ENCODE measurements at places on chromosomes 2 and 18.

GRCh38 chr2:45458909-45459563 is 152.0 kb downstream of the SRBD1 start:
- no peak for DNase-seq

- no peak for DNase-seq
These were observed 4.9 kb upstream of the ST3GAL5 start for GRCh38 chr2:85893428-85894258.

GRCh38 chr18:74013955-74014354 is 133.7 kb downstream of the FBXO15 start:
- no peak for DNase-seq

DNA sequence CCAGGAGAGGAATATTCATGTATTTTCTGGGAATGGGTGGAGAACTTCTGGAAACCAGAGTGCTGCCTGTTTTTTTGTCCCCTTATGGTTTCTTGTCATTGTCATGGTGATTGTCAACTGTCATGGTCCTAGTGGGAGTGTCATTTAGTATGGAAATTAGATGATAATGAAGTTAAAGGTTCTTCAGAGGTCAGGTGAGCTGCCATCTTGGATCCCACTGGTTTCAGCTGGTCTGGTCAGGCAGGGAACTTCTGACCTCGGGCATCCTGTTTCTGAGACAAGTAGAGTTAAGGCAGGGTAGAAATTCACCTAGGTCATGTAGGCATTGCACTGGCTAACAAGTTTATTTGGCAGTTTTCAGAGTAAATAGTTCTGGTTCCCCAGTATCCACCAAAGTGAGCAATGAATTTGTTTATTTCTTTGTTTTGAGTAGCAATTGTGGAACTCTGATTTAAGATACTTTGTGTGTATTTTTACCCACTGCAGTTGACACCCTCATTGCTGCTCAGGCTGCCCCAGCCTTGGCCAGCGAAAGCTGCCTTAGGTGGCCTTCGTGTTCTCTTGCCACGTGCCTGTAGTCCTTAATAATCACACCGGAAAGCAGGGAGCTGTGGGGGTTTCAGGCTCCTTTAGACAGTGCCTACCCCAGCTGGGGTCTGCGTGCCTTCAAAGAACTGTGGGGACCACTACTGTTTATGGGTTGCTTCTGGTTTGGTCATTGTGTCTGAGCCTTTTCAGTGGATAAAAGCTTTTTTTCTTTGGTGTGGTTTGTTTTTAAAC is 48.7 kb downstream of the NCK2 start:
- DNase-seq = no peak

DNA sequence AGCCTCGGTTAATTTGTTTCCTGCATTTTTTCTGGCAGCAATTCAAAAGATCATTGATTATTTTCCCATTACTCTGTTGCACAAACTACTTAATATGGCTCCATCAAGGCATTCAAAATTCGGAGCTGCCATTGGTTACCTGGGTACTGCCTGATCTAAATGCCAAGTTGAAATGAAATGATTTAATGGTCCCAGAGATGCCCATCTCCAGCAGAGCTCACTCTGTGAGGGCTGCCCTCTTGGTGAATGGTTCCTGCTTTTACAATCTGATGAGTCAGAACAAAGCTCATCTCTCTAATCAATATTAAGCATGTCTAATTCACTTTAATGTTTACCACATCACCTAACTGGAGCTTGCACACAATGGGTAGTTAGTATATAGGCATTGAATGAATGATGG is 126.1 kb downstream of the CTNNA2 start:
- DNase-seq = no peak

- DNase-seq = no peak
These were observed 362.2 kb upstream of the KCNH7 start for GRCh38 chr2:163200741-163201140.

- DNase-seq = no peak
These were observed 92.3 kb upstream of the CTDP1 start for GRCh38 chr18:79587226-79587741.

GRCh38 chr2:102141970-102142828 is at the start of gene IL1R1:
Gene IL1R1 (plus strand): TSS chr2:102142746. CDS start chr2:102157725, 14,979 bp downstream.
- DNase-seq = no peak

DNA sequence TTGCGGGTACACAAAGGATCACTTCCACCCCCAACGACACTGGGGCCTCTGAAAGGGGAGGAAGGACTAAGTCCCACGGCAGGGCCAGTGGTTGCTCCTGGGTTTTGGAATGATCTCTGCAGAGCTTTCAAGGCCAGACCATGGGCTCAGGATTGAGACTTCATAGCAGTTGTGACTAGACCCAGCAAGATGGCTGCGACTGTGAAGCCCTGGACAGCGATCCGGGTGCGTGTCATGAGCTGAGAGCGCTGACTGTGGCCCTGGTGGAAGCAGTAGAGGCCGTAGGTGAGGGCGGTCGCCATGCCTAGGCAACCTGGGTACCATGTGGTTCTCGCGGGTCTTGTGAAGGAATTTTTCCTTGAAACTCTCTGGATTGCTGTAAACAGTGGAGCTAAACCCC is 27.3 kb downstream of the NCL start:
- DNase-seq = no peak

GRCh38 chr2:79638410-79638809 is 125.6 kb downstream of the CTNNA2 start:
- no peak for DNase-seq

GRCh38 chr18:48616484-48617255 is 77.8 kb downstream of the CTIF start:
- no peak for DNase-seq

- DNase-seq = no peak
These were observed 3.7 kb downstream of the GPR35 start for GRCh38 chr2:240628808-240629618.

DNA sequence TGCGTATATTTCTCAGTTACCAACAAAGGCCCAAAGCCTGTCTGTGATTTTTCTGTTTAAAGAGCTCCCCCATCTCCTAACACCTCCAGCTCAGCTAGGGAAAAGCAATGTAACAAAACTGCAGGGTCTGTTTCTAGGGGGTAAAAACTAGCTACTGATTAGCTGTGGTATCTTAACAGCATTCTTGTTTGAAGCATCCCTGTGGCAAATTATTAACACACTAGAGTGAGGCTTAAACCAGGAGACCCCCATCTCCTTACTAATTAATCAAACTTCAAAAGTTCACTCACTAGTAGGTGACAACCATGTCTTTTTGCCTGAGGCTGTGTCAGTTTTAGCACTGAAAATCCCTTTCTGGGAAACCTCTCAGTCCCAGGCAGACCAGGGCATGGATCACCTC is 186.2 kb upstream of the PARD3B start:
- no peak for DNase-seq

DNA sequence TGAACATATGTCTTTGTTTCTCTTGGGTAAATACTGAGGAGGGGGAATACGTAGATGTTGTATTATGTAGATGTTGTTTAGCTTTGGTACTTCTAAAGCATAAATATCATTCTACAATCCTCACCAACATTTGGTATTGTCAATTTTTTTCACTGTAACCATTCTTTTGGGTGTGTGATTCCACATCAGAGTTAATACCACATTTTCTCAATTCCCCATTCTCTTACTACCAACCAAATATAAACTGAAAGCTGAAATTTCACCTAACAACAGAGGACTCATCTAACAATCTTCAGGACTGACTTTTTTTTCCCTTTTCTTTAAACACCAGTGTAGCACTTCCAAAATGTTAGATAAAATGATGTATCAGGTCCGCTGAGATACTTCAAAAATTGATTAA is 120.7 kb upstream of the RIOK3 start:
- DNase-seq = no peak

DNA sequence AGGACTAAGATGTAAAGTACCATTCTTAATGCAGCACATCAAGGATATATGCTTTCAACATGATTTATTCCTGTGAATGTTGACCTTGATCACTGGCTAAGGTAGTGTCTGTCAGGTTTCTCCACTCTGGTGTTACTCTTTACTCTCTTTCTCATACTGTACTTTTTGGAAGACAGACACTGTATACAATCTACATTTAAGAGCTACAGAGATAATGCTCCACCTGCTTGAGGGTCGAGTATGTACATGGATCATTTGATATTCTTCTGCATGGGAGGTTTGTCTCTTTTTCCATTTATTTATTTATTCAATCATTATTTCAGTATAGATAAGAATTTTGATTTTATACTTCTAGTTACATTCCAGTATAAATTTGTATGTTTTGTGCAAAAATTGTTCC is 199.5 kb upstream of the RGPD4 start:
- no peak for DNase-seq

DNA sequence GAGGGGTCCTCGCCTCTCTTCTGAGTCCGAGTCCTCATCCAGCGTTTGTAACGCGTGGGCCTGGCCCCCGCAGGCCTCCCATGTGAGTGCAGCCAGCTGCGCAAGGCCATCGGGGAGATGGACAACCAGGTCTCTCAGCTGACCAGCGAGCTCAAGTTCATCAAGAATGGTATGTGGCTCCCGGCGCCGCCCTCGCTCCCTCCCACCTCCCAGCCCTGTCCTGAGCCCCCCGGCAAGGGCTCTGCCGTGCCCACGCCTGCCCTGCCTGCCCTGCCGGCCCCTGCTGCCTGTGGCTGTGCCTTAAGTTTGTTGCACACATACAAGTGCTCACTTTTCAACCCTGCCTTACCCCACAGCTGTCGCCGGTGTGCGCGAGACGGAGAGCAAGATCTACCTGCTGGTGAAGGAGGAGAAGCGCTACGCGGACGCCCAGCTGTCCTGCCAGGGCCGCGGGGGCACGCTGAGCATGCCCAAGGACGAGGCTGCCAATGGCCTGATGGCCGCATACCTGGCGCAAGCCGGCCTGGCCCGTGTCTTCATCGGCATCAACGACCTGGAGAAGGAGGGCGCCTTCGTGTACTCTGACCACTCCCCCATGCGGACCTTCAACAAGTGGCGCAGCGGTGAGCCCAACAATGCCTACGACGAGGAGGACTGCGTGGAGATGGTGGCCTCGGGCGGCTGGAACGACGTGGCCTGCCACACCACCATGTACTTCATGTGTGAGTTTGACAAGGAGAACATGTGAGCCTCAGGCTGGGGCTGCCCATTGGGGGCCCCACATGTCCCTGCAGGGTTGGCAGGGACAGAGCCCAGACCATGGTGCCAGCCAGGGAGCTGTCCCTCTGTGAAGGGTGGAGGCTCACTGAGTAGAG is 14.4 kb upstream of the ALLC start:
- DNase-seq = no peak

- DNase-seq = no peak
These were observed 165.5 kb downstream of the TGIF1 start for GRCh38 chr18:3615374-3615985.

GRCh38 chr2:104863468-104864279 is 9.8 kb downstream of the POU3F3 start:
- DNase-seq = no peak

- no peak for DNase-seq
These were observed 114.9 kb downstream of the QPCT start for GRCh38 chr2:37459095-37459981.

- no peak for DNase-seq
These were observed 24.5 kb downstream of the ROCK2 start for GRCh38 chr2:11319939-11320338.

GRCh38 chr2:107006836-107007235 is 120.9 kb upstream of the ST6GAL2 start:
- no peak for DNase-seq

DNA sequence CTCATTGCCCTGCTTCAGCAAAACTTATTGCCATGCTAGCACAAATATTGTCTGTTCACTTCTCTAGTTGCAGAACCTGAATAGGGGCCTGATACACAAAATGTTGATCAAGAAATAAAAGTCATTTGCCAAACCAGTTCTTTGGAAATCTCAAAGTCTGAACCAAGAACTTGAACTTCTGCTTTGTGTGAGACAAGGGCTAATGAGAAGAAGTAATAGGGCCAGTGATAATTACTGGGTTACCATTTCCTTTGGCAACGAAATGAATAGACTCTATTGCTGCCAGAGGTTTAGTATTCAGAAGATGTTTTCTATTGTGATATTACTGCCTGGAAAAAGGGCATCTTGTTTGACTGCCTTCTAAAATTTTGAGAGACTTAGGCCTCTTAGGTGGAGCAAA is 35.0 kb downstream of the TMEFF2 start:
- DNase-seq = no peak

DNA sequence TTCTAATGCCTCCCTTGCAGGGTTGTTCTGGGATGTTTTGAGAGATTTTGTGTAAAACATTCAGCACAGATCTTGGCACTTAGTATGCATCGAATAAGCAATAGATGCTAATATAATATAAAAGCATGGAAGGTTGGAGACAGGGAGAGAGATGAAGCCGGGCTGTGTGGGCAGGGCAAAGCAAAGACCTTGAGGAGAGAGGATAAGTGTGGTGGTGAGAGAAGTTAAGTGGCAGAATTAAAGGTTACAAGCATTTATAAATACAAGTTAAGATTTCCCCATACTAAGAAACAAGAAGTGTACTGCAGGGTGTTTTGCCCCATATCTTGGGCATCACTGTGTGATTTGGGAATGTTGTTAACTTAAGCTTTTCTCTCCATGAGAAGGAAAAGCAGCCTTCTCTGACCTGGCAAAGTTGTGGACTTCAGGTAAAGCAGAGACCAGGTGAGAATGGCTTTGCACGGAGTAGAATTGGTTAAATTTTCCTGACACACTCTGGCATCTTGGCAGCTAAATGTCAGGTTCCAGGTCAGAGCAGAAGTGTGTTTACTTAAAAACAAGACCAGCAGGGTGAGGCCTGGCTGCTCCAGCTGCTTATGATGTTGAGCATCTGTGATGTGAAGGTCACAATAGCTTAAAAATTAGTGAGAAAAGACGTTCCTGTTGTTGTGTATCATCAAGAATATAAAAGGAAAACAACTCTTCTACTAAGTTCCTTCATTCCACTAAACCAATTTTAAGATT is 288.5 kb upstream of the HNMT start:
- no peak for DNase-seq

- peak; percentile 19 for DNase-seq
These were observed 63.6 kb downstream of the TRABD2A start for GRCh38 chr2:84817239-84817655.

GRCh38 chr18:49002045-49002444 is 51.3 kb upstream of the SMAD7 start:
- DNase-seq = no peak

GRCh38 chr2:222707102-222707688 is 35.7 kb downstream of the MOGAT1 start:
- no peak for DNase-seq
